ENCODE measurements at places on chromosomes 1 and 21.

- DNase-seq: no peak
Observed at GRCh38 chr21:42841156-42841915, 38.0 kb downstream of the WDR4 start.

GRCh38 chr1:46615735-46616134, 876 bp downstream of the MOB3C start:
- no peak for DNase-seq

DNA sequence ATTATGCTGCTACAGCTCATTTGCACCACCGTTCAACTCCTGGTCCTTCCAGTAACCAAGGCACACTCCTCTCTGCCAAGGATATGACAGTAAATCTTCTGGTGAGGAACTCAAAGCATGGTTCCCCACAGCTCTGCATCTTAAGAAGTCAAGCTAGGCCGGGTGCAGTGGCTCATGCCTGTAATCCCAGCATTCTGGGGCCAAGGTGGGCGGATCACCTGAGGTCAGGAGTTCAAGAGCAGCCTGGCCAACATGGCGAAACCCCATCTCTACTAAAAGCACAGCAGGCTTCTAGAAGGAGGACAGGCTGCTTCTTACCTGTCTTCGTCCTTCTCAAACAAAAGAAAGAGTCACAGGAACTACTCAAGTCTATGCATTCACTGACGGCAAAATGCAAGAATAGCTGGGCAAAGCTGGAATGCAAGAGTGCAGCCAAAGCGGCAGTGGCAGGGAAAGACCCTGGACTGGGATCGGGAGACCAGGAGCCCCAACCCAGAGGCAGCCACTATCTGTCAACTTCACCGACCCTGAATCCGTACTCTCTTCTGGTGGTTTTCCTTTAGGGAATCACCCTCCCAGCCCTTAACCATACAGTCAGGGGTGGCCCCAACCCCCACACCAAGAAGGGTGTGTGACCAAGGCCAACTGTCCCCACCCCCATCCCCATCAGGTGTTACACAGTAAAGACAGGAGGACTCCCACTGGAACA, 75.5 kb downstream of the NPHP4 start:
- DNase-seq: no peak

- no peak for DNase-seq
Observed at GRCh38 chr1:223341121-223341520, 22.9 kb downstream of the SUSD4 start.

DNA sequence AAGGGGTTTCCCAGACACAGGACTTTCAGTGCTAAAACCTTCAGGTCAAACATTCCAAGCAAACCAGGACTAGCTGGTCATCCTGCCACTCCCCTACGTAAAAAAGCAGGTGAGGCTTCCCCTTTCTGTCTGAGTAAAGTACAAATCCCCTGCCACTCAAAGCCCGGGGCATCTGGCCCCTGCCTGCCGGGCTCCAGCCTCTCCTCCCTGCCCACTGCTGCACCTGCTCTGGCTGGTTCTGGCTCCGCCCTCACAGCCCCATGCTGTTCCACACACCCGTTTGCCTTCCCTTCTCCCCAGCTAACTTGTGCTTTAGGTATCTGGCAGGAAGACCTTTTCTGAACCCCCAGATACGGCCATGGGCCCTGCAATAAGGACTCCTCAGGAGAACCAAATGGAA, 23.3 kb upstream of the S100A7 start:
- DNase-seq: no peak

- no peak for DNase-seq
Observed at GRCh38 chr1:43061757-43062156, 103.1 kb upstream of the SLC2A1 start.

DNA sequence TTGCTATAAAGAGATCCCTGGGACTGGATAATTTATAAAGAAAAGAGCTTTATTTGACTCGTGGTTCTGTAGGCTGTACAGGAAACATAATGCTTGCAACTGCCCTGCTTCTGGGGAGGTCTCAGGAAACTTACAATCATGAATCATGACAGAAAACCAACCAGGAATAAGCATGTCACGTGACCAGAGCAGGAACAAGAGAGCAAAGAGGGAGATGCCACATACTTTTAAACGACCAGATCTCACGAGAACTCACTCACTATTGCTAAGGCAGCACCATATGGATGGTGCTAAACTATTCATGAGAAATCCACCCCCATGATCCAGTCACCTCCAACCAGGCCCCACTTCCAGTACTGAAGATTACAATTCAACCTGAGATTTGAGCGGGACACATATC, 49.8 kb upstream of the RCC1 start:
- DNase-seq: no peak

DNA sequence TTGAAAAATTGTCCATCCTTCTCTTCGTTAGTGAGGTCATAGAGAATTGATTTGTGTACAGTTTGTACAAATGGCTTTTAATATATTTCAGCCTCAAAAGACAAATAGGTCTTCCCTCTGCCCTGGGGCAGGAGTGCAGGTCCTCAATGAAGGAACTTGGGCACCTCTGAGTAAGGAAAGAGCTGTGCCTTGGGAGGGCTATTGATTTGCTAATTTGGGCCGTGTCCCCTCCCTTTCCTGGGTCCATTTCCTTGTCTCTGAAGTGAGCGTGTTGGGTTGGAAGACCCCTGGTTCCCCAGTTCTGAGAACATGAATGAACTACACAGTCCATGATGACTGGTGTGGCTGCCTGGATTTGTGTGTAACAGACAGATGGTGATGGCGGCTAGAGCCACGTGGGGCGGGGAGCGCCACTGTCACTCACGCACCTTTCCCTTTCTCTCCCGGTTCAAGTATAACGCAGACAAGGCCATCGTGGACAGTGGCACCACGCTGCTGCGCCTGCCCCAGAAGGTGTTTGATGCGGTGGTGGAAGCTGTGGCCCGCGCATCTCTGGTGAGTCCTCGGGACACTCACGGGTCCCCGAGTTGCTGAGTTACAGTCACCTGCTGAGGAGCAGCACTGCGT, 71.0 kb upstream of the FAM3B start:
- DNase-seq: no peak

DNA sequence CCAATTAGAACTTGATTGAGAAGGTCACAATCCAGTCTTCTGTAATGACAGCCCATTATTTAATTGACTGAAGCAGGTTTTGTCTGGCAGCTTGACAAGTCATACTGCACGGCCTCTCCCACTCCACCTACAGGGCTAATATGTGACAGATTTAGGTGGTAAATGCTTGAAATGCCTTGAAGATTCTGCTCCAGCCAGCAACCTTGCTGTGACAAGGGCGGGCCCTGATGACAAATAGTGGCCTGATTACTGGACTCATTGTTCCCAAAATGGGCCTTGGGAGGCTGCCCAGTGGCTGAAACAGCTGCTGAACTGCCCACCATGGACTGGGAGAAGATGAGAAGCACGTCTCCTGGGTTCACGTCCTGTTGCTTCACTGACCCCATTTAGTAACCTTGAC, 30.0 kb upstream of the CRNN start:
- DNase-seq: no peak

DNA sequence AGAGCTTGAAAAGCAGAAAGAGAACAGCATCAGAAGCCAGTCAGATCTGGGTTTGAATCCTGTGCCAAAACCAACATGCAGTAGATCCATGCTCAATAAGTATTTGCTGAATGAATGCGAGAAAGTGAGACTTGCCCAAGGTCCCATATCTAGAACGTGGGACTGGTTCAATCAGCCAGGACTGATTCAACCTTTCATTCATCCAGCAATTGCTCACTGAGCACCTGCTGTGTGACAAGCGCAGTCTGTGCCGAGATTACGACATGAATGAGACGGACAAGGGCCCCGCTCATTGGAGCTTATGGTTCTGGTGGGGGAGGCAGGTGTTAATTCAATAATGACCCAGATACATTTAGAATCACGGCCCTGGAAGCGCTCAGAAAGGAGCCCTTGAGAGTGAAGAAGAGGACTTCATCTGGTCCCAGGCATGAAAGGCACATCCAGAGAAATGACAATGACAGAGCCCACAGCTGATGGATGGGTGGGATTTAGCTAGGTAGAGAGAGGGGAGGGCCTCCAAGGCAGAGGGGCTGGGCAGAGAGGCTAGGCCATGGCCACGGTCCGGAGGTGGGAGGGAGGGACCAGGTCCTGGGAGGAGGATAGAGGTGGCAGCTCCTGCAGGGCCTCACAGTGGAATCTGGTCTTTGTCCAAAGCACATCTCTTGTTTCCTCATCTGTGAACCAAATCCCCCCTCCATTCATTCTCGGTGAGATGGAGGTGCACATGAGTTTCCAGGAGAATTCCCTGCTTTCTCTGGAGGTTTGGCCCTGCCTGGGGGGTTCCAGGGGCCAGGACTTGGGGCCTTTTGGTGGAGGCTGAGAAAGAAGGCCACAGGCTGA, 4.2 kb upstream of the FAM131C start:
- no peak for DNase-seq

DNA sequence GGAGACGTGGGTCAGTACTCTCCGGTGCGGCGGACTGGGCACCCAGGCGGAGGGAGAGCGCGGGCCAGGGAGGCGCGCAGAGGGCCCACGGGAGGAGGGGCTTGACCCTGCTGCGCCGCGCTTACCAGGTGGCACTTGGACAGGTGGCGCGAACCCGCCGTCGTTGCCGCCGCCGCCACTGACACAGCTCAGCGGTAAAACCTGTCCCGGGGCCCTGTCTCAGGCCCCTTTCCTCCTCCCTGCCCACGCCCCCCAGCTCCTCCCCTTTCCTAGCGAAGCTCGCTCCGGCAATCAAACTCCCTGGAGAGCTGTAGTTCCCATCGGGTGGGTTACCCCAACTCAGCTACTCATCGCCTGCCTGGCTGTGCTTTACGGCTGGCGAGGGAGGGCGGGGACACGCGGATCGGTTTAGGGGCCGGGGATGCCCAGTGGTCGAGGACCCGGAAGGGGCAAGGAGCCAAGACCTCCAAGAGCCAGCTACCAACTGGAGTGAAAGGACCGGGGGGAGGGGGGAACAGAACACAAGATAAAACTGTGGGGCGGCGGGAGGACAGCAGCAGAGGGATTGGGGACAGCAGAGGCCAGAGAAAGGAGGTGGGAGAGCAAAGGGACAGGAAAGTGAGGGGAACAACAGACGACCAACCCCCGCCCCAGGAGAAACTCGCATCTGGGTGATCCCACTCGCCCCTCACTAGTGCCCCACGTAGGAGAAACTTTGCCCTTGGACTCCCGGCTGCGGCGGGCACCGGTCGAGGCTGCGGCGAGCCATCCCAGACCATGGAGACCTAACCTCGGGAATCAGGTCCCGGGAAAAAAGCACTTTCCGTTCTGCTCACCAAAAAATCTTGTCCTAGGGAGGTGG, 2.9 kb downstream of the GFI1 start:
- DNase-seq: no peak
